ENCODE measurements at places on chromosomes 5 and 9.

- no peak for DNase-seq
Measured at GRCh38 chr5:178227138-178227659, 5.4 kb downstream of the PHYKPL start.

- DNase-seq = no peak
Measured at GRCh38 chr5:171705036-171705435, 80.6 kb upstream of the SMIM23 start.

- no peak for DNase-seq
Measured at GRCh38 chr5:77086368-77086688, 757 bp downstream of the ZBED3 start.

GRCh38 chr9:127098916-127099553, 23.4 kb downstream of the ANGPTL2 start:
- DNase-seq = no peak

- no peak for DNase-seq
Measured at GRCh38 chr5:4777435-4777834, 362.7 kb upstream of the ADAMTS16 start.

DNA sequence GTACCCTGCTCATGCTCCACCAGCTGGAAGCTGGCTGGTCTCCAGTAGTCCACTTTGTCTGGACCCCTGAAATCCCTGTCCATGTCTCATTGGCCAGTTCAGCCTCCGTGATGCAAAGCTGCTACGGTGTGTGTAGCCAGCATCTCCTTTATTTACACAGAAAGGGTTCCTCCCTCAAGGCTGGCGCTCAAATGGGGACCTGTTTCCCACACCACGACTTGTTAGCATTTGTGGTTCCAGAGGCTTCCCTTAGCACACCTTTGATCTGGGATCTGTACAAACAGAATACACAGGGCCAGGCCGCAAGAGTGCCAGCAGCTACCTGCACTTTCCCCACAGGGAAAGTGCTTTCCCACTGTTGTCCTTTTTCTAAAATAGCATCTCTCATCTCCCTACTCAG, 5.7 kb upstream of the SMU1 start:
- DNase-seq = no peak
